ENCODE measurements at places on chromosomes 11 and 22.

DNA sequence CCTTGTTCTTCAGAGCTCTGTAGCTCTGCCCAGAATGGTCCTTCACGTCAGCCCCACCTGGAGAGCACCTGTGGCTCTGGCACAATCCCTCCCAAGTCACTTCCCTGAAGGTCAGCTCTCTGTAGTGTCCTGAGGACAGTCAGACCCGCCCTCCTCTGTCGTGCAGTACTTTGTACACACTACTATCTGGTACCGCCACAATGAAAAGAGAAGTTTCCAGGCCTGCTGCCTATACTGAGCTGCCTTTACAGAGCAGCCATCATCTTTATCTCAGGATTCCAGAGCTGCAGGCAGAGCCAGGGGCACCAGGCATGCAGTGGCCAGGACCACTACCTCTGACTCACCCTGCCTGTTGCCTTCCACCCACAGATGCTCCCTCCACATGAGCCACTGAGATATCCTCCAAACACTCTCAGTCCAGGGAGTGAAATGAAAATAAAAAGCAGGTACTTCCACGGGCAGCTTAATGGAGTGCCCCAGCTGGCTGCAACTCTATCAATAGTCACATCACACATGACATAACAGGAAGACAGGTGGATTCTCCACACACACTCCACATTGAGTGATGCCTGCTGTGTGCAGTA is 7.3 kb downstream of the PACSIN2 start:
- DNase-seq, result no peak

GRCh38 chr11:100827934-100828661 is 141.0 kb downstream of the ARHGAP42 start:
- DNase-seq, result no peak

GRCh38 chr11:128503245-128503991 is 83.9 kb downstream of the ETS1 start:
- DNase-seq, result no peak

DNA sequence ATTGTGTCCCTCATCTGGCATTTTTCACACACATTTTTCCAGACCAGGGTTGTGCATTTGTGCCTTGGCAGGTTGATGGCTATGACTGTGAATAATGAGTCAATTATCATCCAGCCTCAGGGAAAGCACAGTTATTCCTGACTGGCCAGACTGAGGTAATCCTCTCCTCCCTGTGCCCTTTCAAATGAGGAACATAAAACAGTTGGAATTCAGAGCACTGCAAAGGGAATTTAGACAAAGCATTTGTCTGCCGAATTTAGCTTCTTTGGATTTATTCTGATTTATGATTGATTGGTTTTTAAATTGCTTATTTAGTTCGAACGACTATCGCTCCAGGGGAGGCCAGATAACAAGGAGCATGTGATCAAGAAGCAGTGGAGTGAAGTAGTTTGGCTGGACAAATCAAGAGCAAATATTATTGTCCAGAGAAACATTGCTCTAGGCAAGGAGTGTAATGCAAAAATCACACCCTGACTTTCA is 30.8 kb upstream of the RAG2 start:
- no peak for DNase-seq

DNA sequence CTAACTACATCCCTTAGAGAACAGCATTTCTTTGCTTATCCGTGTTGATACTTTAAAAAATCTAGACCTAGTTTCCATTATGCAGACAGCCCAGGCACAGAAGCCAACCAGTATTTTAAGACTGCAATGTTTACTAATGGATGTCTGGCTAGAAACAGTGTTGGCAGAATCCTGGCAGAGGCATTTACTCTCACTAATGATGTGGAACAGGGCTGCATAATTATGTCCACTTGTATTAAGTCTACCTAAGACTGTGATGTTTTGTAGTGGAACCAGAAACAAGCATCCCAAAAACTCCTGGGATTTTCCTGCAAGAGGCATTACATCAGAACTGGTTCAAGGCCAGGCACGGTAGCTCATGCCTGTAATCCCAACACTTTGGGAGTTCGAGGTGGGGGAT is 50.2 kb upstream of the PICALM start:
- DNase-seq, result no peak

GRCh38 chr11:70886676-70887541 is 365.5 kb downstream of the SHANK2 start:
- no peak for DNase-seq

DNA sequence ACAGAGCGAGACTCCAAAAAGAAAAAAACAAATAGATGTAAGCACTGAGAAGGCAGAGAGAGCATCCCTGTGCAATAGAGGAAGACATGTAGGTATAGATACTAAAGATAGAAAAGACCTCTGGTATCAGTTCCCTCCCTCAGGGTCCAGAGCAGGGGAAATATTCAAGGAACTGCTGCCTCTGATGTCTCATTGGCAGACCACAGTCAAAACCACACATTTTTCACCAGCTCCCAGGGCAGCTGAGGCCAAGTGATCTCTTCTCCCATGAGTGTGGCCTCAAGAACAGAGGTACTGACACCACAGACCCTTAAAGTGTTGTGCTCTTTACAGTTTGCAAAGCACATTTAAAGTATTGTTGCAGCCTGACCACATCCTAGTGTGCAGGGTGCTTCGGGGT is 288.5 kb downstream of the NTM start:
- no peak for DNase-seq

GRCh38 chr11:43874078-43874477 is 6.6 kb upstream of the ALKBH3 start:
- DNase-seq, result no peak

DNA sequence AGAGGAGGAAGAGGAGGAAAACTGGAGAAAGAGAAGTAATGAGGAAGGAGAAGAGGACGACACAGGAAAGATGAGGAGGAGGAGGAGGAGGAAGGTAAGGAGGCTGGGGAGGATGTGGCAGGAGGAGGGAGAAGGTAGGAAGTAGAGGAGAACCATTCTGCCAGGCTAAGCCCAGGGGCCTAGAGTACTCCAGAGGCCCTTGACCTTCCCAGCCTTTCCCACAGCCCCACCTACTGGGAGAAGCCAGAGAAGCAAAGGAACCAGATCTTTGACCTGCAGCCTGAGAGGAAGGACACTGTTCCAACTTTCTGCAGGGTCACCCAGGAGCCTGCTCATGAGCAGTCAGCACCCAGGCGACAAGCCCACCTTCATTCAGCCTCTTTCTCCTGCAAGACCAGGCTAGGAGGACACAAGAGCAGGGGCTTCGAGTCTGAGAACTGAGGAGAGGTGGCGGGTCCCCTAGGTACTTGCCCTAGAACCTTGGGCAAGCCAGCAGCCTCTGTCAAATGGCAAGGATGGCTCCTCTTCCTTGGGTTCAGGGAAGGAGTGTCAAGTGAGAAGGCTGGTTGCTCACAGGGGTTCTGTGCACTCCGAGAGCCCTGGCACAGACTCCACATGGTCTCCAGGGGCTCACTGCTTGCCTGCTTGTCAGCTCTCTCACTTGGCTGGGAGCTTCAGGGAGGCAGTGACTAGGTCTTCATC is 27.9 kb upstream of the OAF start:
- peak; percentile 27 for DNase-seq

DNA sequence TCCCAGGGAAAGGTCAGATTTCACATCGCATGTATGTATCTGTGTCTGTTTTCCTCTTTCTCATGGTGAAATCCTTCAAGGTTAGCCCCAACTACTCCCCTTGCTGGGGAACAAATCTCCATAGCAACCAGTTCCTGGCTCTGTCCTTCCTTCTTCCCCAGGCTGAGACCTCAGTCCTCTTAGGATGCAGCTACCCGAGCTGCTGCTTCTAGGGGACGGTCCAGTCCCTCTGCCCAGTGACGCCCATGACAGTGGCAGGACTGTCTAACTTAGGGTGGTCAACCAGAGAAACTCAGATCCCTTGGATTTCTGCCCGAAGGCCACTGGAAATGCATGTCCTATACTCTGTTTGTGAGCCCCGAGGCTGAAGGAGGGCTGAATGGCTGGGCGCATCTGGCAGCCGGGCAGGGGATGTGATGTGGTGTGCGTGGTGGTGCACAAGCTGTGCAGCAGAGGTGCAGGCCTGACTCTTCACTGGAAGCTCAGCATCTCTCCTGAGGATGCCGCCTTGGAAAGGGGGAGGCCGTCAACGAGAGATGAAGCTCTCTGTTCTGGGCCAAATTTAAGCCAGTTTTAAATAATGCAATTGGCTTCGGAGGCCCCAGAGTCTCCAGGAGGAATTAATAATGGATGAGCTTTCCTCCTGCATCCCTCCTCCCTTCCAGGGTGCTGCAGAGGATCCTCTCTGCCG is 118.7 kb upstream of the B3GAT1 start:
- DNase-seq, result no peak

DNA sequence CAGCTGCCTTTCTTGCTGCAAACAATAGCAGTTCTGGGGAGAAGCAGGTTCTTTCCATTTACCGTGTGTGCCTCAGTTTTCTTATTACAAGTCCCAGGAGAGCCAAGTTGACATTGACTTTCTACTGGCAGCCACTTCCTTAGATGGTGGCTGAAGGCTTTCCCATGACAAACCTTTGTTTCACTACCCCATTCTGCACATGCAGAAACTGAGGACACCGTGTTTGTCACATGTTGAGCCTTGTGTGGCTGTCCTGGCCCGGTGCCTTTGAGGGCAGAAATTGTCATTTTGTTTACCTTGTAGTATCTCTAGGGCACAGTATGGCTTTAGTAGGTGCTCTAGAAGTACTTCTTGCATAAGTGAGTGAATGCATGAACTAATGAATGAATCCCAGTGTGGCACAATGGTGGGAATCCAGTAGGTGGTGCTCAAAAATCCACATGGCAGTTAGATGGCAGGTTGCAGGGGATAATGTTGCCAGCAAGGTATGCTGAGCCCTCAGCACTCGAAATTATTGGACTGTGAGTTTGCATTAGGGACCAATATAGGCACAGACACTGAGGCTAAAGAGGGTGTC is 101.6 kb downstream of the CSNK2A3 start:
- DNase-seq, result no peak

Data from Kasumi-1 (cell line).